Panc1 (cell line): ENCODE measurements at places on chromosomes 12 and 14. TPM values are rescaled to one million over a fixed set of nuclear protein-coding genes. Genes with fewer than 3 reads are reported as not detected.

The IGFBP6 gene
- total RNA-seq, result 4.7 TPM

The C12orf54 gene
- total RNA-seq, result not detected

The PLD4 gene
- total RNA-seq, result 0.15 TPM

The GPRC5A gene
- total RNA-seq, result 648 TPM

The SRGAP1 gene
- total RNA-seq, result 26.8 TPM

The ACTR10 gene
- 34.9 TPM for total RNA-seq

The RHOJ gene
- total RNA-seq, result 0.28 TPM

The PAPLN gene
- 22.2 TPM for total RNA-seq

The CACNA2D4 gene
- 0.15 TPM for total RNA-seq

The PLEKHG3 gene
- total RNA-seq, result 34.0 TPM

The GSG1 gene
- total RNA-seq, result not detected
